ENCODE measurements at places on chromosomes 5 and 9.
A peak's percentile ranks its signal among the peaks of the same experiment; 100 is the strongest.

DNA sequence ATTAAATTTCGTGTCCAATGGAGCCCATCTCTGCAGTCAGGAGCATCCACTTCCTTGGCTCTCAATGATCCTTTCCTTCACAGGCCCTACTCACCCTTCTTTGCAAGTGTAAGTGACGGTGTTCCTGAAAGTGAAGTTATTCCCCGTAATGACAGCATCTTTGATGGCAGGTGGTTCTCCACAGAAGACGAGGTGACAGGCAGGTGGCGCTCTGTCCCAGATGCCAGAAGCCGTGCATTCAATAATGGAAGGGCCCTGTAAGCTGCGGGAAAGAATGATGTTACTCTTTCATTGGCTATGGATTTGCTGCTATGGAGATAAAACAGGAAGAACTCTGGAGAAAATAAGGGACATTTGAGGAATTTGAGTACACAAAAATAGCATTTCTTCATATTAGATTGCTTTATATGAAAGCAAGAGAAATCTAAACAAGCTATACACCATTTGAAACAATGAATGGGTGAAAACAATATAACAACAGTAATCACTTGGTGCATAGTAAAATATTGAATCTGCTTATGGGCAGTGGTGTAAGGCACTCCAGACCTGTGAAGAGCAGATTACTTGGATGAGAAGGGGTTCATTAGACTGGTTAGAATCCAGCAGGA lies 89.9 kb upstream of the TXNDC8 start:
- DNase-seq: peak; percentile 50

GRCh38 chr9:2359891-2360471 lies 261.6 kb upstream of the VLDLR start:
- DNase-seq: no peak

- DNase-seq: no peak
These were observed 7.2 kb upstream of the HOMER1 start for GRCh38 chr5:79521156-79521555.

DNA sequence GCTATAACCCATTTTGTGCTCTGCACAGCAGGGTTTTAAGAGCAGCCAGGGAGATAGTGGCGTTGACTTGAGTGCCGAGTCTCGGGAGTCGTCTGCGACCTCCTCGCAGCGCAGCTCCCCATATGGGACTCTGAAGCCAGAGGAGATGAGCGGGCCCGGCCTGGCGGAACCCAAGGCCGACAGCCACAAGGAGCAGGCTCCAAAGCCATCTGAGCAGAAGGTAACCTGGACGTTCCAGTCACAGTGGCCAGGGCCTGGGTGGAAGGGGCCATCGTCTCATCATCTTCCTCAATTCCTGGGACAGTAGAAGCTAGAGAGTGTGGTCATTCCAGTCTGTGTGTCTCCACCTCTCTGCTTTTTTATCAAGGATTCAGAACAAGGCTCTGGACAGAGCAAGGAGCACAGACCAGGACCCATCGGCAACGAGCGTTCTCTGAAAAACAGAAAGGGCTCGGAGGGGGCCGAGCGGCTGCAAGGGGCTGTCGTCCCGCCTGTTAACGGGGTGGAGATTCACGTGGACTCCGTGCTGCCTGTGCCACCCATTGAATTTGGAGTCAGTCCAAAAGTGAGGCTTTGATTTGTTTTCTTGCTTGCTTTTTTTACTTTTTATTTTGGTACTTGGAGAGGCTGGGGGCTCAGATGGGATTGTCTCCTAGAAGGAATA lies 20.2 kb upstream of the POMT1 start:
- DNase-seq: no peak

DNA sequence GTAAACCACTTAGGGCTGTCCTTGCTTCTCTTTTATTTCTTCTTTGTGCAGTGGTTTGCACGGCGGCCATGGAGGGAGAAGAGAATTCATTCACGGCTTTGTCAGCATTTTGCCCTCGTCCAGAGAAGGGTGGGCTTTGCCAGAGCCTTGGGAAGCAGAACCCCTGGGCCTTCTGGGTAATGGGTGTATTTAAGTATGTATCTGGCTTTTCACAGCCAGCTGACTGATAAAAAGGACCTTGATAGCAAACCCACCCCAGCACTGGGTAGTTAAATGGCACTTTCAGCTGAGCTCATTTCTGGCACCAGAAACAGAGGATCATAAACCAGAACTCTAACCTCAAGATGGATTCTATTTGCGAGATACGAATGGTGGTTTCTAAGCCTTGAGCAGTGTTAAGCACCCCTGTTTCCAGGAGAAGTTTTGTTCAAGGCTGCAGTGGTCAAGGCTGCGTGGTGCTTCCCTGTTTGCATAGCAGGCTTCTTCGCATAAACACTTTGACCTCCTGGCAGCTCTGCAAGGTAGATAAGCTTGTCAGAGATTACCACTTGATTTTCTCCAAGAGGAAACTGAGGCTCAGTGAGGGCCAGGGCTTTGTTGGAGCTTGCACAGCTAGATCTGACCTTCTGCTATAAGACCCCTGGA lies 441.6 kb upstream of the KLF4 start:
- no peak for DNase-seq

DNA sequence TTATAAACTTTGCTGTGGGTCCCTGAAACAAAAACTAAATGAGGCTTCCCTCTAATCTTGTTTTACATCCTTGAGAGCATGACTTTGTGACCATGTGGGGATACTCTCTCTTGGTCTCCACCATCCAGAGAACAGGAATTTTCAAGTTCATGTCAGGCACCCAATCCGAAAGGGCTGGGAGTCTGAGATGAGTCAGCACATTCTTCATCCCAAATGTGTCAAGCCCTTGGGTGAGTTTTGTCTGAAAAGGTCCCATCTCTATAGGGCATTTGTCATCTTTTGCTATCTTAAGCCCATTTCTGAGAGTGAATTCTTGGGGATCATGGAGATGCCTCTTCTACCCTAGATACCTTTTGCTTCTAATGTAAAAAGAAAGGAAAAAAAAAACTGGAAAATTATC lies 26.9 kb upstream of the RAPGEF6 start:
- no peak for DNase-seq

GRCh38 chr5:32687499-32687831 lies 23.7 kb upstream of the NPR3 start:
- no peak for DNase-seq

GRCh38 chr9:109561137-109561536 lies 63.0 kb upstream of the PTPN3 start:
- no peak for DNase-seq

- DNase-seq: no peak
These were observed 5.2 kb upstream of the CTNND2 start for GRCh38 chr5:11909471-11909870.

All from activated CD4-positive, alpha-beta T cell treated with anti-CD3 and anti-CD28 coated beads, Interleukin-2, Interleukin-6, amounts not matched to agents 100 ng/mL and 50 ng/mL, durations not matched to agents 16 hours and 8 hours (primary cell).